ENCODE measurements at places on chromosomes 1 and 21. TPM values are rescaled to one million over a fixed set of nuclear protein-coding genes. Genes with fewer than 3 reads are reported as not detected.

GRCh38 chr1:54167422-54168139 is 14.8 kb upstream of the CDCP2 start:
- DNase-seq: no peak

Gene ADGRL4
- polyA plus RNA-seq: 0.92 TPM

DNA sequence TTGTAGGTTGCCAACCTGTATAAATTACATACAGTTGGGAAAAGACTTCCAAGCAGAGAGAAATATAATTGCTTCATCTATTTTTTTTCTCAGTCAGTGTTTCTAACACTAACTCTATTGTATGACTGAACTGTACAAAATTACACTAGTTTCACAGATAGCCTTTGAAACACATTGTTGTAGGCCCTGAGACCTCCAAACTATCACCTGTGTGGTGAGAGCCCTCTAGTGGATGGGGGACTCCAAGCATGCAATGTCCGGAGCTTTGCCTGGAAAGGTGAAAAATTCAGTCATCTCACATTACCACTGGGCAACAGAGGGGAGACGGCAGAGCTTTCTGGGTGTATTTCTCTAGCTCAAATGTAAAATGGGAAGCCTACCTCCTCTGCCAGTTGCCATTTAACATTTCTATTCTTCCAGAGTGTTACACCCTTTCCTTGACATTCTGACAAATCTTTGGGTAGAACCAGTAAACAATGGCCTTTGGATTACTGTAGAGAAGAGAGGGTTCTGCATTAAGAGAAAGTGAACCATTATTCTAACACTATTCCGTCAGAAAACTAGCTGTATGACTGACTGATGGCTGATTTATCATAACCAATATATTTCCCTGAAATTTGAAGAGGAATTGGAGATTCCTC is 212.2 kb downstream of the LYPLAL1 start:
- no peak for DNase-seq

- DNase-seq: no peak
Observed at GRCh38 chr1:21937034-21937371, at the start of gene HSPG2. HSPG2 (minus strand) TSS chr1:21937310; CDS start chr1:21937217, 93 bp downstream.

DNA sequence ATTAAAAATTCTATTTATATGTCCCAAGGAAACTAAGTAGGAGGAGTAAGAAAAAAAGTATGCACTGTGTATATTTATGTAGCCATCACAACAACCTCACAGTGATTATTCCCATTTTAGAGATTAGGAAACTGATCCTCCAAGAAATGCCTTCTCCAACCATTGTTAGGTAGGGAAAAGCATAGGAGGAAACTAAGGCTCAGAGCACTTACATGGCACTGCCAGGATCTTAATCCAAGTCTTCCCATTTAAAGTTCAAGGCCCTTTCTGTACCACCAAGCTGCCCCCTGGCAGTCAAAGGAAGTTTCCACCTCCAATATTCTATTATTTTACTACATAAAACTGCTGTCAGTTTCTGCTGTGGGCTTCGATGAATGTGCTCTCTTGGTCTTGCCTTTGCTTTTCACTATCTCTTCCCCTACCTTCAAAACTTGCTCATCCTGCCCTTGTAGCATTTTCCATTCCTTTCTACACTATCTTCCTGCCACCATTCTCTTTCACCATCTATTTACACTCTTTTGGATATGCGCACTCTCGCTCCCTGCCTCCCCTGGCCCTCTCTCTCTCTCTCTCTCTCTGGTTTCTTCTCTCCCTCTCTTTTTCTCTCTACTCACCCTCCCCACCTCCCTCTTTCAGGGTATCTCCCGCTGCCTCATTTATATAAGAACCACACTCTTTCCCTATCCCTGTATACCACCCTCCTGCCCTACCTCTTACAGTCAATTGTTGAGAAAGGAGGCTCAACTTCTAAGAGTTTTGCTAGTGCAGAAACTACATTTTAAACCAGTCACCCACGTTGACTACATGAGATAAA is 34.0 kb downstream of the PUM1 start:
- DNase-seq: no peak

Gene PLPPR5
- 0.13 TPM for polyA plus RNA-seq
